ENCODE measurements at places on chromosomes 1 and 21.

DNA sequence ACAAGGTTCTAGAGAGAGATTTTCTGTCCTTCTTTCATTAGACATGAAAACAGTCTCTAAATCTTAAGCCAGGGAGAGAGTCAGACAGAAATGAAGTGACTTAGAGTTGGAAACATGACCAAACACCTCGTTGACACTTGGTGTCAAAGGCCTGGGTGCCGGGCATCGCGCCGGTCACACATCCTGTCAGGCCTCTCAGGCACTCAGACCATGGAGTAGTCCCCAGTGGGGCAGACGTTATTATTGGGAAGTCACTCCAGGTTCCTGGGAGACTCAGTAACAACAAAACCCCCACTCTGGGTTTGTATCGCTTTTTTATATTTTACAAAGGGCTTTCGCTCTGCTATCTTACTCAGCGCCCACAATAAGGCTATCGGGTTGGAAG is 25.8 kb downstream of the KCNN3 start:
- DNase-seq = no peak

DNA sequence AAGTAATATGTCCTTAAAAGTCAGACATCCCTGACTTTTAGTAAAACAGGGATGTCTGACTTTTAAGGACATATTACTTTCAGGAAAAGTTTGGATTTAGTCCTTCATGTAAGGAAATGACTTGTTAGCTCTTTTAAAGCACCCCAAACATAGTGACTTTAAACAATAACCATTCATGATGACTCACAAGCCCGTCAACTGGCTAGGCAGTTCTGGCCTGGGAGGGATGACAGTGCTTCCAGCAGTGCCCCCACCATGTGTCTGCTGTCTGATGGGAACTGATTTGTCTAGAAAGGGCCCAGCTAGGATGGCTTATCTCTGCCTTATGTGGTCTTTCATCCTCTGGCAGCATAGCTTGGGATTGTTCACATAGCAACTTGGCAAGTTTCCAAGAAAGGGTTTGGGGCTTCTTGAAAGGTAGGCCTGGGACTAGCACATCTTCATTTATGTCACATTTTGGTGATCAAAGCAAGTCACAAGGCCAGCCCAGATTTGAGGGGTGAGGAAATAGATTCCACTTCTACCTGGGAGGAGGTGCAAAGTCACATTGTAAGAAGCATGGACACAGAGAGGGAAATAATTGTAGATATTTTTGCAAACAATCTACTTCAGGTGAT is 143.5 kb downstream of the C1orf94 start:
- DNase-seq = peak; percentile 23

GRCh38 chr1:169161496-169162194 is 55.2 kb downstream of the ATP1B1 start:
- no peak for DNase-seq

DNA sequence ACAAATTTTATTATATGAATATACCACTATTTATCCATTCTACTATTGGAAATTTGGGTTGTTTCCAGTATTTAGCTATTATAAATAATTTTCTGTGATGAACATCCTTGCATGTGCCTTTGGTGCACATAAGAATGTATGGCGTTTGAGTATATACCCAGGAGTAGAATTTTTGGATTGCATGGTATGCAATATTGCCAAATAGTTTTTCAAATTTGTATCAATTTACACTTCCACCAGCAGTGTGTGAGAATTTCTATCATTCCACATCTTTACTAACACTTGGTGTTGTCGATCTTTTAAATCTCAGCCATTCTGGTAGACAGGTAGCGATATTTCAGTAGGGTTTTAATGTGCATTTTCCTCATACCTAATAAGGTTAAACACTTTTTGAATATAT is 9.2 kb upstream of the FNBP1L start:
- DNase-seq = no peak

GRCh38 chr1:24502065-24502708 is 449 bp upstream of the RCAN3 start:
- DNase-seq = peak; percentile 86

- DNase-seq = no peak
Measured at GRCh38 chr1:40308036-40308727, 8.9 kb downstream of the COL9A2 start.
